ENCODE measurements at places on chromosomes 2 and 18. TPM values are rescaled to one million over a fixed set of nuclear protein-coding genes. Genes with fewer than 3 reads are reported as not detected.

Gene C2orf80
- not detected for total RNA-seq

Gene SLC8A1
- 18.5 TPM for total RNA-seq

Gene KDSR
- total RNA-seq: 55.6 TPM

- DNase-seq: no peak
Measured at GRCh38 chr2:150319658-150320555, 167.6 kb downstream of the RND3 start.

Gene ALPG
- total RNA-seq: not detected

- peak; percentile 6 for DNase-seq
Measured at GRCh38 chr2:73896362-73897239, 3.8 kb downstream of the ACTG2 start.

DNA sequence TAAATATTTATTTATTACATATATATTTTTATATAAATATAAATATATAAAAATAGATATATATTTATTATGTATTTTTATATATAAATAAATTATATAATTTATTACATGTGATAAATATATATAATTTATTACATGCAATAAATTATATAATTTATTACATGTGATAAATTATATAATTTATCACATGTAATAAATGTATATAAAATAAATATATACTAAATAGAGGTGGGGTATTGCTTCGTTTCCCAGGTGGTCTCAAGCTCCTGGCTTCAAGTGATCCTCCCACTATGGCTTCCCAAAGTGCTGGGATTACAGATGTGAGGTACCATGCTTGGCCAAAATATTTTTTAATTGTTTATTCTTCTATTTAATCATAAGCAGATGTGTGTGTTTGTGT, 3.6 kb upstream of the G6PC2 start:
- no peak for DNase-seq

Gene HRH4
- total RNA-seq: 0.39 TPM

- DNase-seq: no peak
Measured at GRCh38 chr2:171785450-171785849, 98.2 kb downstream of the DYNC1I2 start.

DNA sequence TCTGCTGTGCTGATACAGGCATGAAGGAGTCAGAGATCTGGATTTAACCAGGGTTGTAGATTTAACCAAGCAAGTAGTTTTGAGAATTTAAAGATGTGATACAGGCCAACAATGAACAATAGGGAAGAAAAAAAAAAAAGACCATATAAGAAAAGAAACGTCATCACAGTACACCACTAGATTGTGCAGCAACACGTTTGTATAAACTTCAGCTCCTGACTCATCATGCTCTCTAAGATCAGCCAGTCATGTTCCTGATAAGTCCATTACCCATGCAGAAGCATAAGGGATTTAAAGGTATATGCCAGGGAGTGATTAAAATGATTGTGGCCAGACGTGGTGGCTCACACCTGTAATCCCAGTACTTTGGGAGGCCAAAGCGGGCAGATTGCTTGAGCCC, 22.3 kb upstream of the ERICH2 start:
- no peak for DNase-seq

Gene IL1B
- 8.2 TPM for total RNA-seq

DNA sequence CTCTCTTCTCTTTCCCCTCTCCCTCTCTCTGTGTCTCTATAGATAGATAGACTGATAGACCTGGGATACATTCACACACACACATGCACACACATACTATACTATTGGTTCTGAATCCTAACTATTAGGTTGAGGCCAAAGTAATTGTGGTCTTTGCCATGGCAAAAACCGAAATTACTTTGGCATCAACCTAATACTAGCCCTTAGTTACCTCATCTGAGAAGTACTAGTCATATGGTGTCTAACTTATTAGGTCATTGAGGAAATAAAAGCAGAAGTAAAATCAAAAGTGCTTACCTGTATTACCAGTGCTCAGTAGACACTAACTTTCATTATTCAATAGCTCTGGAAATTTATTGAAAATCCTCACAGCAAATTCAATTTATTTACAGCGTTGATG, 451.5 kb downstream of the EPHA4 start:
- no peak for DNase-seq

DNA sequence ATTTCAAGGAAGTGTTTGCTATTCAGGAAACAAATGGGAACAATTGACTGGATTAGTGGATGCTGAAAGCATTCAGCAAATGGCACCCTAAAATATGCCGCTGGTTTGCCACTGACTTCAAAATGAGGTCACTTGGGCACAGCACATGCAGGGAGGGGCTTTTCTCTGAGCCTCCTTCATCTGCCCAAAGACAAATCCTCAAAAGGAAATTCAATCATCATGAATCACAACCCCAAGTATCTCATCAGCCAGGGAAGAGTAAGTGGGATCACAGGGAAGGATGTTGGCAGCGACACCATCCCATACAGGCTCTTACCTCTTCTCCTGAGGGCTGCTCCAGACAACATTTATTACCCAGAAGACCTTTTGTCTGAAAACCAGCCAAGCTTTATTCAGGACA, 14.4 kb upstream of the SP140L start:
- DNase-seq: no peak

DNA sequence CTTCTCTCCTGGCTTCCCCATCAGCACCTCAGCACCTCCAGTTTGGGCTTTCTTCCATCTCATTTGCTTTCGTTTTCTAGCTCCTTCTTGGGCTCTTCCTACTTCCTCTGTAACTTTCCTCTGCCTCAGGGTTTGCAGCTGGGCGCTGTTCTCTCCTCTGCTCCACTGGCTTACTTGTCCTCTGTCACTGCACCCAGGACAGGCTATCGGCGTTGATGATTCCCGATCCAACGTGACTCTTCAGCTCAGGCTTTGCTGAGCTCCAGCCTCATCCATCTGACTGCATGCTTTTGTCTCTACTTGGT, 362.4 kb downstream of the CYRIA start:
- no peak for DNase-seq

- no peak for DNase-seq
Measured at GRCh38 chr2:110146945-110147332, 31.3 kb upstream of the MALL start.

- no peak for DNase-seq
Measured at GRCh38 chr2:170887496-170887895, 41.6 kb upstream of the GORASP2 start.

Gene MYOM1
- 3.9 TPM for total RNA-seq

Gene CFAP221
- 2.3 TPM for total RNA-seq

GRCh38 chr2:160411167-160411566, 82.4 kb downstream of the RBMS1 start:
- no peak for DNase-seq

All from mesenteric fat pad (tissue), 1 donor.